ENCODE measurements at places on chromosomes 12 and 14. TPM values are rescaled to one million over a fixed set of nuclear protein-coding genes. Genes with fewer than 3 reads are reported as not detected.
A peak's percentile ranks its signal among the peaks of the same experiment; 100 is the strongest.

DNA sequence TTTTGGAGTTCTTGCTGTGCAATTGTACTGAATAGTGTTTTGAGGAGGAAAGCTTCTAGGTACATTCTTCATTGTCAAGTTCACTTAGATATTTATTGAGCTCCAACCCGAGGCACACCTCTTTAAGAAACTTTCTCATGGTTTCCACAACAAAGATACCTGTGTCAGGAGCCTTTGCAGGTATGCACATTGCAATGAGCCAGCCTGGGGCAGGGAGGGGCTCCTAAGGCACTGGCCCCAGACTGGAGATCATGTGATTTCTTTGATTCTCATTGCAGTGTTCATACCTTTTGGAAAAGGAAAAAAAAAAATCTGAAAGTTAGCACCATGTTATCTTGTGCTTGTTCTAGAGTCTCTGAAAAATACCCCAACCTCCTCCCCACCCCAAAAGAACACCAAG is 80.3 kb downstream of the PRMT8 start:
- DNase-seq: no peak
- H3K36me3 ChIP-seq: no peaks in the 10 kb centered on the region
- H3K4me3 ChIP-seq: no peak overlapping the region
- no peak overlapping the region for H3K27ac ChIP-seq
- no peaks in the 10 kb centered on the region for H3K4me1 ChIP-seq

DNA sequence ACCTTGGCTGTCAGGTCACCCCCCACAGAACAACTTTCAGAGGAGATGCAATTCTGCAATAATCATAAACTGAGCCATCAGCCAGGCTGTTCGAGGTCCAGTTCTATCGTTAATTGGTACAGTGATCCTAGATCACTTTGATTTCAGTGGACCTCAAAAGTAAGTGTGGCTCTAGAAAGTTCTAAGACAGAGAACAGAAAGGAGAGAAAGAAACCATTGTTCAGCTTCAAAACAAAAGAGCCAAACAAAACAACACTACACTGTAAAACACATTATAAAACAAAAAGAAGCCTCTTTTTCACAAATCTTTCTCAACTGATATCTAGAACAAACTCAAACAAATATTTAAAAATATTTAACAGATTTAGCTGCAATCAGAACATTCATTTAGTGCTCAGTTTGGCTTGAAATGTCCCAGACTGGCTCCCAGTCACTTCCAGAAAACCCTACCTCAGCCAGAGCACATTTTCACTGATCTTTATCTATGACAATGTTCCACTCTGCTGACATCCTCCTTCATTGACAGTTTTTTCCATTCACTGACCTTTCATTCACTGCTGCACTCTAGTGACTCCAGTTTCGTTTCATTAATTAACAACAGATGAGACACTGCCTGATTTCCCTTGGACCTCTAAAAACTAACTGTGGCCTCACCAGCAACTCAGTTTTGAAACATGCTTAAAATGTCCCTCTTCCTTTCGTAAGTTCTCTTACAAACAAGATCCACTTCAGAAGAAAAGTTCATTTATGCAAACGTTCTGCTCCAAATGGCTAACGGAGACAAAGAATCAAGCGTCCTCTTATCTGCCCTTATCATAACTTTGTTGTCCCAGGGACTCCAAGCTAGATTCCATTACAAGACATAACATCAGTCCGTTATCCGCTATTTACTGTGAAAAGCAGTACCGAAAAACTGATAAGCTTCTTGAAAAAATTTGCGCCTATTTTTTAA is 56.8 kb downstream of the DUSP16 start:
- peaks cover under 1% of the 10 kb centered on the region for H3K36me3 ChIP-seq
- H3K4me1 ChIP-seq: peaks cover 22% of the 10 kb centered on the region
- no peak overlapping the region for H3K27ac ChIP-seq

- DNase-seq: no peak
- no peaks in the 10 kb centered on the region for H3K4me1 ChIP-seq
- peaks cover 2% of the 10 kb centered on the region for H3K36me3 ChIP-seq
- no peak overlapping the region for H3K27ac ChIP-seq
These were observed 29.0 kb upstream of the C12orf50 start for GRCh38 chr12:88057994-88058718.

GRCh38 chr14:103748534-103748857 is 32.9 kb downstream of the ZFYVE21 start:
- H3K27me3 ChIP-seq: no peaks in the 10 kb centered on the region
- no peak overlapping the region for H3K4me3 ChIP-seq
- H3K36me3 ChIP-seq: no peaks in the 10 kb centered on the region
- peak; percentile 69 for DNase-seq
- peaks cover 6% of the 10 kb centered on the region for H3K4me1 ChIP-seq
- peak overlapping the region; percentile 4 for H3K27ac ChIP-seq

GRCh38 chr12:90909069-90909770 is 45.8 kb downstream of the CCER1 start:
- no peaks in the 10 kb centered on the region for H3K4me1 ChIP-seq
- no peak overlapping the region for H3K27ac ChIP-seq
- H3K4me3 ChIP-seq: no peak overlapping the region
- no peak for DNase-seq

GRCh38 chr14:23286902-23287479 is 1.1 kb upstream of the HOMEZ start:
- no peaks in the 10 kb centered on the region for H3K36me3 ChIP-seq
- H3K4me3 ChIP-seq: peak overlapping the region; percentile 83
- DNase-seq: no peak
- no peaks in the 10 kb centered on the region for H3K27me3 ChIP-seq
- peak overlapping the region; percentile 55 for H3K27ac ChIP-seq

DNA sequence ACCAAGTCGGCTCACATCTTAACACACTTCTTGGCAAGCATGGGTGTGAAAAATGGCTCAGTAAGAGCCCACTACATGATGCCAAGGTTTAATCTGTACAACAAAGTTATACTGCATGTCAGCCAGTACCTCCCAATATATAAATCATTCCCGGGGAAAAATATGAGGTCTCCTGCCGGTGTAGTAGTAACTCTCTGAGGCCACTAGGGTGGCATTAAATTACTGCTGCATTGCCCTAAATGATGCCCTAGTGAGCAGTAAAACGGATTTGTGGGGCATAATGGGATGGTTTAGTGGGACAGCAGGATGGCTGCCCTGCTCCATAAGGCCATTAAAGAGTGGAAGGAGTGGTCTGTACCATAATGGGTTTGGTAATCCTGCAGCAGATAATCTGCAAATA is 267.7 kb downstream of the MED13L start:
- H3K36me3 ChIP-seq: peaks cover 14% of the 10 kb centered on the region
- no peak for DNase-seq
- H3K4me1 ChIP-seq: no peaks in the 10 kb centered on the region
- H3K27me3 ChIP-seq: no peaks in the 10 kb centered on the region
- H3K27ac ChIP-seq: no peak overlapping the region

- no peak for DNase-seq
- no peaks in the 10 kb centered on the region for H3K36me3 ChIP-seq
- H3K4me3 ChIP-seq: no peak overlapping the region
These were observed 69.2 kb upstream of the ARID2 start for GRCh38 chr12:45660330-45660729.

GRCh38 chr14:32939254-32940065 is 781 bp downstream of the NPAS3 start:
- no peak overlapping the region for H3K4me3 ChIP-seq
- H3K27me3 ChIP-seq: peaks cover 8% of the 10 kb centered on the region
- no peaks in the 10 kb centered on the region for H3K4me1 ChIP-seq

GRCh38 chr14:105974902-105975301 is 448.5 kb downstream of the TMEM121 start:
- DNase-seq: peak; percentile 85
- H3K36me3 ChIP-seq: no peaks in the 10 kb centered on the region
- H3K4me3 ChIP-seq: no peak overlapping the region

- H3K4me1 ChIP-seq: peaks cover 21% of the 10 kb centered on the region
- DNase-seq: no peak
- no peak overlapping the region for H3K27ac ChIP-seq
- no peaks in the 10 kb centered on the region for H3K27me3 ChIP-seq
These were observed 26.3 kb downstream of the ATP2A2 start for GRCh38 chr12:110307372-110307771.

- DNase-seq: no peak
- no peaks in the 10 kb centered on the region for H3K4me1 ChIP-seq
- H3K27me3 ChIP-seq: no peaks in the 10 kb centered on the region
- no peak overlapping the region for H3K27ac ChIP-seq
These were observed 17.5 kb upstream of the PPP1CC start for GRCh38 chr12:110760204-110760609.

- no peak overlapping the region for H3K4me3 ChIP-seq
- no peaks in the 10 kb centered on the region for H3K27me3 ChIP-seq
- no peak for DNase-seq
- H3K36me3 ChIP-seq: no peaks in the 10 kb centered on the region
These were observed 23.9 kb downstream of the NID2 start for GRCh38 chr14:52044791-52045522.

GRCh38 chr14:105641075-105641937 is 114.9 kb downstream of the TMEM121 start:
- DNase-seq: no peak
- no peak overlapping the region for H3K27ac ChIP-seq
- H3K4me3 ChIP-seq: no peak overlapping the region
- no peaks in the 10 kb centered on the region for H3K36me3 ChIP-seq

DNA sequence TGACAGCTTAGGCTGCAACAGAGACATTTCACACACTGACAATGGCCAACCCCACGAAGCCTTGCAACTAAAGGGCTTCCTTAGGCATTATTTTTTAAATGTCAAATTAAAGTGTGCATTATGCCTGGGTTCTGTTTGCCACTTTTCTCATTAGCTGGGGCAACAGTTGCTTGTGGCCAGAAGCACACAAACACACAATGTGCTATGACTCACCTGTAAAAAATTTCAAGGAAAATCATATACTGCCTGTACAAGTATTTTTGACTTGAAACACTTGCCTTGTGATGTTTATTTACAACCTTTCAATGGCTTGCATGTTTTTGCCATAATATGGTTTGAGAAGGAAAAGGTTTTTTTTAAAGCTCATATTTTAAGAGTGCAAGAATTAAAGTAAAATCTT is 1.9 kb downstream of the NTN4 start:
- no peak overlapping the region for H3K27ac ChIP-seq
- H3K4me3 ChIP-seq: no peak overlapping the region
- no peaks in the 10 kb centered on the region for H3K36me3 ChIP-seq
- peaks cover 18% of the 10 kb centered on the region for H3K4me1 ChIP-seq
- H3K27me3 ChIP-seq: peaks cover 19% of the 10 kb centered on the region

Gene KRAS
- 29.1 TPM for total RNA-seq

Gene PAWR
- total RNA-seq: 8.2 TPM

Gene E2F7
- total RNA-seq: 0.63 TPM

Gene RPL10L
- not detected for total RNA-seq

Gene NOS1
- total RNA-seq: not detected

Gene AJUBA
- total RNA-seq: 1.8 TPM
